Effector CD8-positive, alpha-beta T cell (primary cell): ENCODE measurements at places on chromosomes 7 and 10.
A peak's percentile ranks its signal among the peaks of the same experiment; 100 is the strongest.

DNA sequence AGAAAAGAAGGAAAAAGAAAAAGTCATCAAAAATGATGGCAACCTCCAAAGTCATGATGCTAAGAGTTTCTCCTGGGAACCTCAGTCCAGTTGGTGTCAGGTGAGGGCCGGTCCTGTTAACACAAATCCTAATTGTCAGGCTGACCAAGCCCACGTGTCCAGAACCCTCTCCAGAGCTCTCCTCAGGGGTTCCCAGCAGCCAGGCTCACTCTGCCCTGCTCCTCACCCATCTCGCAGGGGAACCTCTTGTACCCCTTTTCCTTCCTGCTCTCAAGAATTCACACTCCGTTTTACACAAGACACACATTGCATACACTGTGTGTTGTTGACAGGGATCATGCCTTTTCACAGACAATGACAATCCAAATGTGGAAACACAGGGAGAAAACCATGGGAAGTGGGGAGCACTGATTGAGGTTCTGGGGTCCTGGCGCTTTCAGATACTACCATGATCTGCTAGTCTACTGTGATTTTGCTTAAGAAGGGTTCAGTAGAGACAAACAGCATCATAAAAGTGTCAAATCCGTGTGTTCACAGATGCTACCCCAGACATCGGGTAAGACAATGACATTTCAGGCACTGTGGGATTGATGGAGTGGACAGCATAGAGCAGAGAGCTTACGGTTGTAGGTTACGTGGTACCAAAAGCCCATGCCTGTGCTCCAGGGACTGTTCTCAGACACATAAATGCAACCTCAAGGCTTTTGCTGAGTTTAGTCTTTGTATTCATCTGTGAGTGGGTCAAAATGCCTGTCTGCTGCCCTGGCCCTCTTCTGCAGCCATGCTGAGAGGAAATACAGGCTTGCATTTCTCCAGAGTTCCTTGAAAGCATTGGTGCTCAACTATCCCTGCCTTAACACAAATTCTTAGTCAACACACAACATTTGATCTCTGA is 16.0 kb downstream of the IL2RA start:
- DNase-seq: no peak

DNA sequence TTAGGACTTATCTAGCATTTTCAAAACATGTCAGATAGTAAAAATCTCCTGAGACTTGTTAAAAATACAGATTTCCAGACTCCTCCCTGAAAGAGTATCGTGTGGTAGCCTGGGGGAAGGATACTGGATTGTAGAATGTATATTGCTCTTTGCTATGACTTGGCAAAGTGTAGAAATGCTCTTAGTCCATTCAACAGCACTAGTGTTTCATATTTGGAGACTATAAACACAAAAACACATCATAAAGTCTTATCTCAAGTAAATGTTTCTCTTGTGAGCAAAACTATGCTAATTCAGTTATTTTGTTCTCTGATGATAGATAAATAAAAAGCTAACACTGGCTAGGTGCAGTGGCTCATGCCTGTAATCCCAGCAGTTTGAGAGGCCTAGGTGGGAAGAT is 137.5 kb upstream of the PRPS1L1 start:
- DNase-seq: no peak

DNA sequence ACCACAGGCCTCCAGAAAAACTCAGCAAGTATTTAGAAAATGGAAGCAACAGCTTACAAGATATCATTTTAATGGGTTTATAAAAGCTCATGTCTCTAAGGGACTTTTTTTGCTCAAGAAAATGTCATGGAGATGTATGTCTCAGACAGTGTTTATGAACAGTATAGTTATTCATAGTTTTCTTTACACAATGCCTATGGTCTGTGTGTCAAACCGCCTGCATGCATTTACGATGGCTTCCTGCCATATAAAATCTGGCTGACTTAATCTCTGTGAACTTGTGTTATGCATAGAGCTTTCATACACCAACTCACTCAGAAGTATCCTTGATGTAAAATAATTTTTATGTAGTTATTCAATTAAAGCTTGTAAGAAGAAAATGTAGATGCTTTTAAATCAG is 1314.2 kb upstream of the LRRTM3 start:
- DNase-seq: no peak

DNA sequence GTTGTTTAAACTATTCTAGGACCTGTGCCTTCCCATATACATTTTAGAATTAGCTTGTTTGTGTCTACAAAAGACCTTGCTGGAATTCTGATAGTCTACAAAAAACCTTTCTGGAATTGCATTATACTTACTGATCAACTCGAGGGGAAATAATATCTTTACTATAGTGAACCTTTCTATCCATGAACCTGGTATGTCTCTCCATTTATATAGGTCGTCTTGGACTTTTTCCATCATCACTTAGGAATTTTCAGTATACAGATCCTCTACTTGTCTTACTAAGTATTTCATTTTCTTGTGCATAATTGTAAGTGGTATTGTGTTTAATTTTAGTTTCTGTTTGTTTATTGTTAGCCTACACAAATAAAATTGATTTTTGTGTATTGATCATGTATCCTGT is 101.1 kb downstream of the WDFY4 start:
- DNase-seq: no peak

DNA sequence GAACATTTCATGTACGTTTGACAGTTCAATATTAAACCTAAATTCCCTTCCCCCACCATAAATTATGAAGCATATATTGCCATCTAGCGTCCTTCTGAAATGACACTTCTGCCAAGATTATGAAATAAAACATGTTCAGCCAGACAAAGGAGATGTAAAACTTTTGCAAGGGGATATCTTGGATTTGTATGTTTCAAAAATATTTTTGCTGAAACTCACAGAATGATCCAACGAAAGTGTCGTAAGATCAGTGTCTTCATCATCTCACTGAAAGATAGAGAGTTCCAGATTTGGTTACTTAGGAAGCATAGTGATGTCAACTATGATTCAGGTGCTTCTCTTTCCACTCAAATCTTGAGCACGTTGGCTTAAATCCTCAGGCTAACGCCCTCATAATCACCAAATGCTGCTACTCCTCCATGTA is 904.3 kb downstream of the XPNPEP1 start:
- DNase-seq: no peak

GRCh38 chr7:116322541-116322940 is 112.2 kb downstream of the TES start:
- no peak for DNase-seq

- peak; percentile 16 for DNase-seq
Measured at GRCh38 chr7:30028749-30029635, 780 bp downstream of the PLEKHA8 start.

GRCh38 chr10:104100795-104101194 is 15.1 kb upstream of the COL17A1 start:
- DNase-seq: no peak

DNA sequence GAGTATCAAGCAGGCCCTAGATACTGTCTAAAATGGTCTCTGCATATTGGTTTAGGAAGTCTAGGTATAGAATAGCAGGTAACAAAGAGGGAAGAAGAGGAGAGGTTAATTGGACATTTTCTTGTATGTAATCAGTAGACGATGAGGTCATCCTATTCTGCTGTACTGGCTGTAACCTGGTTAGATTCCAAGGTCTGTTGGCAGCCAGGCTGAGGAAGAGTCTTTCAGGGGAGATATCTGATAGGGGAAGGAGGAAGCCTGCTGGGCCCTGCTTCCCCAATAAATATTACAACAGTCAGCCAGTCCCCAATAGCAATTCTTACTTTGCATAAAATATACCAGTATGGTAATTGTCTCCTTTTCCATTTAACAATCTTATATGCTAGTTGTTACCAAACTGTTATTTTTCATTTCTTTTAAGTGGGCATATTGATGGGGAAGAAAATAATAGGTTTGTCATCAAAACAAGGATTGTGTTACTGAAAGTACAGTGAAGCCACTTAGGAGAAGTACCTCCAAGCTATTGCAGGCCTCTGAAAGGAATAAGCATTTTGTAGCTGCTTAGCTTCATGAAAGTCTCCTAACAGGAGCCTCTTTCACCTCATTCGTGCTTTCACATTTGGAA is 186.4 kb downstream of the LRRC4 start:
- DNase-seq: no peak

DNA sequence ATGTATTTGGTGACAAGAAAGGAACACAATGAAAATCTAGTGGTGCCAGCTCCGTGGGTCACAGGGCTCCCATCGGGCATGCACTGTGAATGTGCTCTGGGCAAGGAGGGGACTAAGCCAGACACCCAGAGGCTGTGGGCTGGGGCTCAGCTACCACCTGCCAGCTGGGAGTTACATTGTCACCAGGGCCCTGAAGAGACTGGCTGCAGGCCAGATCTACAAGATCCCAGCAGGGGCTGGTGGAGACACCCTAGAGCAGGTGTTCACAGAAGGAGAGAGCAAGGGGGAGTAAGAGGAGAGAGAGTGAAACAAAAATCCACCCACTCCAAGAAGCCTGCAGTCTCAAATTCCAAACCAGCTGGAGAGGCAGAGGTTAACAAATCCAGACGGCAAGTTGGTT is 116.6 kb upstream of the ADCY1 start:
- DNase-seq: no peak

DNA sequence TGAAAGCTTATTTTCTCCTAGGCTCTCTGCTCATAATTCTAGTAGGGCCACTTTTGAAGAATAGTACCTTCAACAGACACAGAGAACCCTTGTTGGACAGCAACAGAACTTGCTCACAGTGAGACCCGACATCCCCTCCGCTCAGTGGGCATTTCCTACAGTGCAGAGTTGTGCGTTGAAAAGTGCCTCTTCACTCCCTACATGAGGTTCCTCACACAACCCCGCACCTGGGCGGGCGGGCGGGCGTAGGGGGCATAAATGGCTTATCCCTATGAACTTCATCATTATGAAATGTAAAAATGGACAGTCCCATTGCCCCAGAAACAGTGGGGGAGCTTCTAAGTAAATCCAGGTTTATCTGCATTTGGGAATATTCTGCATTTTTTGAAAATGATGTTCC is 174.9 kb downstream of the MGMT start:
- no peak for DNase-seq

DNA sequence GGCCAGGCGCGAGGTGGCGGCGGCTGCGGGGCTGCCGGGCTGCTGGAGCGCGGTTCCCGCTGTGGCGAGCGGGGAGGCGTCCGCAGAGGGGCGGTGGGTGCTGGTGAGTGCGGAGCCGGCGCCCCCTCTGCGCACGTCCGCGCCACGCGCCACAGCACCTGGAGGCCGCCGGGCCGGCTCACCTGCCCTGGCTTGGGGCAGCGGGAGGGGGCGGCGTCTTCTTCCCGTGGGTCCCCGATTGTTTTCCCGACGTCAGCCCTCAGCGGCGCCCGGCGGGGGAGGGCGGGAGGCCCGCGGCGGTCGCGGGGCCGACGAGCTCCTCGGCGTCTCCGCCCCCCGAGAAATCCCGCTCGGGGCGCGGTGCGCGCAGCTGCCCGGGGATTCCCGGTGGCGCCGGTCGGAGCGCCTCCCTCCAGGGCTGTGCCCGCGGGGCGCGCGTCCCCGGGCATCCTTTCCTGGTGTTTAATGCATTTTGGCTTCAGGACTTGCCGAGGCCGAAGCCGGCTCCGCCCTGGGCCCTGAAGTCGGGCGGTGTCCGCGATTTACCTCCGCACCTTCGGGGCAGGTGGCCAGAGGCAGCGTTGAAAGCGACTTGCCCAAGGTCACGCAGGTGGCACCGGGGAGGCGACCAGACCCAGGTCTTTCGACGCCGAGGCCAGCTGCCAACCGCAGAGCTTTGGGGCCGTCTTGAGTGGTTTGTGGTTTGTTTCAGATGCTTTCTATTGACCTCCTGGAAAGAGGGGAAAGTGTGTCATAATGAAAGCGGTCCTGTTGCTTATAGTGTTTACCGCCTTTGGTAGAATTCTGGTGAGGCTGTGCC is 561 bp downstream of the PLEKHA1 start:
- peak; percentile 72 for DNase-seq
